LoVo (cell line): ENCODE measurements at places on chromosomes 7 and 10.

- DNase-seq, result no peak
These were observed 186.1 kb downstream of the TRIL start for GRCh38 chr7:28771906-28772622.

GRCh38 chr10:72893136-72893798 is at the start of gene OIT3:
Gene OIT3 (plus strand): TSS chr10:72893739. CDS start chr10:72893799, 60 bp downstream.
- DNase-seq, result no peak

- no peak for DNase-seq
These were observed 871.8 kb downstream of the IPMK start for GRCh38 chr10:57395923-57396322.

DNA sequence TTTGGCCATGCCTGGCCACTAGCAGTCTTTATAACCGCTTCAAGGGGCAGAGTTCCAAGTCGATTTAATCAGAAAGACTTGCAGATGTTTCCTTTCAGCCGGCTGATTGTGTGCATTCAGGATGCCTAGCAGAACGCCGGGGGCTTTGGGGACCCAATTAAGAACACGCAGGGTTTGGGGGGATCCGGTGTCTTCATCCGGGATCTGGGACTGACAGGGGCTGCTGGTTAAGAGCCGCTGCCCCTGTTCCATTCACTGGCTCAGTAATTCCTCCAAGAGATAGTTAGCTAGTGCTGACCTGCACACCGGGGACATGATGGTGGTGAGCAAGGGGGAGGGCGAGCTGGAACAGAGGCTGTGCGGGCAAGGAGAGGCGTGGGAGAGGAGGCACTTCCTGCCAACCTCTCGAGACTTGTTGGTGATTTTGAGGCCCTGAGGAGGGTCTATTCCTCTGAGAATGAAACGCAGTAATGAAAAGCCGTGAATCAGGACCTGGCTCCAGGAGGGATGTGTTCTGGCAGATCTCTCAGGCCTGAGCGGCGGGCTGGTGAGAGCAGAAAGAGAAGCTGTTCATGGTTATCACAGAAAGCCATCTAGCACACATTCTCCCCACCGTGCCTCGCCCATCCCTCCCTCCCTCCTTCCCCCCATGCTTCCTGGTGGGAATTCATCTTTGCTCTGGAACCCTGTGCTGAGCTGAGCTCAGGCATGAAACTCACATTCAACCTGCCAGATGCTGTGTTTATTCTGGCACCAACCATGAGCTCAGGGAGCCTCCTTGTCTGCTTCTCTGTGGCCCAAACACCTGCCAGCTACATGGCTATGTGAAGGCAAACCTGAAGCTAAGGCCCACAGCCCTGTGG is 152.0 kb downstream of the CCDC3 start:
- no peak for DNase-seq

DNA sequence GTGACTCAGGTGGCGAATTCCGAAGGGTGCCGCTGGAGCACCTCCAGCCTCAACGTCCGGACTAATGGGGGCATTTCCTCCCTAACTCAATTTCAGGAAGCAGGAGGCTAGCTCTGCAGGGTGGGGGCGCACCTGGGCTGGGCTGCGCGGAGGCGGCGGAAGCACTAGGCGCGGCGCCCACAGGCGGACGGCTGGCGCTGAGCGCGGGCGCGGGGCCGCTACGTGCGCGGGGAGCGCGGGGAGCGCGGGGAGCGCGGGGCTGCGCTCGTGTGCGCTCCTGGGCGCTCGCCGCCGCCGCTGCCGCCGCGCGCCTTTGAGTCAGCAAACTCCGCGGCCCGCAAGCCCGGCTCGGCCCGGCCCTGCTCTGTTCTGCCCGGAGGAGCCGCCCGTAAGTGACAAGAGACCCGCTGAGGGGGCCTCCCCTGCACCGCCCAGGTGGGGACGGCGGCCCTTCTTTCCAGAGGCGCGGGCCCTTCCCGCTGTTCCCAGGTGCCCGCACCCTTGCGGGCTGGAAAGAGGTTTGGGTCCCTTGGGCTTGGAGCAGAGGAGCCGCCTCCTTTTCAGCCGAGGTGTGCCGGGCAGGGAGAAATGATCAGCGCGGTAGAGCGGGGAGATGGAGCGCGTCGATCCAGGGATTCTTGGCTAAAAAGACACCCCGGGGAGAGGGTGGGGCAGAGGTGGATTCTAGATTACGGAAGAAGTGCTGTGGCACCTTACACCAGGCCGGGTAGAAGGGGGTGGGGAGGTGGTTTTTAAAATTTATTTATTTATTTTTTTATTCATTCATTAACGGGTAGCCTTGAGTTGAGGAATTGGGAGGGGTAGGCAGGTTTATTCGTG is at the start of gene SNX10:
SNX10 (plus strand) TSS at position 164 of the 840 bp plus-strand sequence. CDS start 54,581 bp downstream, outside the sequence.
- DNase-seq, result peak; percentile 89

GRCh38 chr7:139566736-139567646 is 43.5 kb downstream of the CLEC2L start:
- DNase-seq, result no peak

DNA sequence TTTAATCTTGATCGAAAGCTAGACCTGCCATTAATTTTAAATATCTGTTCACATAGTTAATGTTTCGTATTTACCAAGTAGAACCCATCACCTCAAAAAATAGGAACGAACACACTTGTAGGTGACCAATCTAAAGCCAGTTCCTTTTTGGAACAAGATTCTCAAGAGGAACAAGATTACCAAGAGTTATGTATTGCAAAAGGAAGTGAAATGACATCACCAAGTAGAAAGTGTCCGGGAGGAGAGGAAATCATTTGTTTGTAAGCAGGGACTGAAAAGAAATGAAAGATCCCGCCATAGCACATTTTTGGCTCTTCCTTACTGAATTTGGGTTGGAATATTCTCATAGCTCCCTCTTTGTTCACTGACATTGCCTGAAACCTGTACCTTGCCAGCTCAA is 1200.5 kb downstream of the SORCS1 start:
- DNase-seq, result no peak

GRCh38 chr7:39761449-39761848 is 138.1 kb downstream of the RALA start:
- no peak for DNase-seq

DNA sequence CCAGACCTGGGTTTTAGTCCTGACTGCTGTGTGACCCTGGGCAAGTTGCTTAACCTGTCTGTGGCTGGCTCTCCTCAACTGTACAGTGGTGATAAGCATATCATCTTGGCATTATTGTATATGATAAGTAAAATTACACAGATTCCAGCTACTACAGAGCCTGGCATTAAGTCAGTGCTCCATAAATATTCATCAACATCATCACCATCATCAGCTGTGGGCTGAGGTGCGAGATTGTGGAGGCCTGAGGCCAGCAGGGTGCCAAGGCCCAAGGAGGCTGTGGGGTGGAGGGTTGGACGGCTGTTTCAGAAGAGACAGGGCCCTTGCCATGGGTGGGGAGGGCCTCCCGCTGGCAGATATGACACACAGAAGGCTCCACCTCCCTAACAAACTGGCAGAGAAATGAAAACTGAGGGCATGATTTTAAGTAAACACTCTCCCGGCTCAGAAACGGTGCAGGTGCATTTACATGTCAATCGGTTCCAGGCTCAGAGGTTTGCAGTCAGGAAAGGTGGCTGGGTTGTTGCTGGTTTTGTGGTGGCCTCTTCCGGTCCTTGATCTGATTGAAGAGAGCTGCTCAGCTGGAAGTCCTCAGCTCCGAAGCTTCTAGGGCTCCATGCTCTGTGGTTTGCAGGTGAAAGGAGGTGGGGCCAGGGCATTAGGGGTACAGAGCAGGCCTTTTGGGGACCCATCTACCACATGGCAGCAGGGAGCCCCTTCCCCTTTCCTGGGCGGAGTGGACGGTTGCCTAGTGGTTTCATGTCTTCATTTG is 10.2 kb downstream of the CRYGN start:
- peak; percentile 42 for DNase-seq

- no peak for DNase-seq
These were observed 104.4 kb upstream of the FGFR2 start for GRCh38 chr10:121702351-121703320.

DNA sequence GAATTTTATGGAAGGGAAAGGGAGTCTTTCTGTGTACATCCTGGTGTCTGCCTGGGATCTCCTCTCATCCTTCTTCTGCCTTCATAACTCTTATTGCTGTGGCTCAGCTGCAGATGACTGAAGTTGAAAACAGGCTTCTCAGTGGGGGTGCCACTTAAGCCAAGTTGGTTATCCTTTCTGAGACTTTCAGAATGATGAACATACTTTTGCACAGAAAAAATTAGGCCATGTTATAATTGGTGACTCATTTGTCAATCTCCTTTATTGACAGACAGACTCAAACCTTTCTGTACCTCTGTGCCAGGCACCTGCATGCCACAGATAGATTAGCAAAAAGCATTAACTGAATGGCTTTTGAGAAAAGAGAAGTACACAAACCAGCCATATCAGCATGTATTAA is 430.3 kb downstream of the SORCS1 start:
- no peak for DNase-seq

DNA sequence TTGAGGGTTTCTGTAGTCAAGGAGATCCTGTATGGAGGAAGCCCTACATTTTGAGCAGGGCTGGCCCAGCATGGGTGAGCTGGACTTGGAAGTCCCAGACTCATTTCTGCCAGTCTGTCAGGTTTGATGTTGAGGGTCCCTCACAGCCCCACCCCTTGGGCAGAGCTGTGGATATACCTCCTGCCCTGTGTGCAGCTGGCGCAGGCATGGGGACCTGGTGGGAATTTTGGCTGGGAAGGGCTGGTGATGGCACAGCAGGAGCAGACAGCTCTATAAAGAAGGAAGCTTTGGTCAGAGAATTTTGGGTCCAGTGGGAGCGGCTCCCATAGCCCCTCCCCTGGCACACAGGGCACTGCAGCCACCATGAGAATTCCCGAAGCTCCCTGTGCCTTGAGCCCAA is 482.6 kb downstream of the RPS24 start:
- DNase-seq, result no peak

DNA sequence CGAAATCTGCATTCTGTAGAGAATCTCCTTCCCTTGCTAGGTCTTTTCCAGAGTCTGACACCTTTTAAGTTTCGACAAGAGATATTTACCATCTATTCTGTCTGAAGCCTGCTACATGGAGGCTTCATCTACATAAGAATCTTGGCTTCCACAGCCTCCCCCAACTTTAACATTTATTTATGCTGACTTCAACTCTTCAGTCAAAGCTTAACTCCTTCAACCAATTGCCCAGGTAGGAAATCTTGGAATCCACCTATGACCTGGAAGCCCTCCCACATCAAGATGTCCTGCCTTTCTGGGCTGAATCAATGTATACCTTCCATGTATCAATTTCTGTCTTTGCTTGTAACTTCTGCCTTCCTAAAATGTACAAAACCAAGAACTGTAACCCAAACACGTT is 54.7 kb downstream of the MINPP1 start:
- no peak for DNase-seq

- DNase-seq, result no peak
These were observed 68.4 kb downstream of the RALA start for GRCh38 chr7:39691821-39692220.

GRCh38 chr10:82192665-82193064 is 317.7 kb downstream of the NRG3 start:
- DNase-seq, result no peak

DNA sequence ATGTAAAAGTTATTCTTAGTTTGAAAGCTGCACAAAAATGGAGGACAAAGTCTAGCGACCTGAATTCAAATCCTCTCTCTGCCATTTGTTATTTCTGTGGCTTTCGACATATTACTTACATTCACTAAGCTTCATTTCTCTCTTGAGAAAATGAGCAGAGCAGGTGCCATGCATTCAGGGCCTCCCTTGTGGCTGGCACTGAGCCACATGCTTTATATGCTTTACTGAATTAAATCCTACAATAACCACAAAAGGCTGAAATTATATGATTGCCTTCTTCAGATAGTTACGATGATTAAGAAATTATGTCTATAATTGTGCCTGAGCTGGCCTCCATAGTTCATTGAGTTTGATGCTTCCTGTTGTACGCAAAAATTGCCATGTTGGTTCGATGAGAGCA is 98.7 kb downstream of the NPSR1 start:
- DNase-seq, result no peak

DNA sequence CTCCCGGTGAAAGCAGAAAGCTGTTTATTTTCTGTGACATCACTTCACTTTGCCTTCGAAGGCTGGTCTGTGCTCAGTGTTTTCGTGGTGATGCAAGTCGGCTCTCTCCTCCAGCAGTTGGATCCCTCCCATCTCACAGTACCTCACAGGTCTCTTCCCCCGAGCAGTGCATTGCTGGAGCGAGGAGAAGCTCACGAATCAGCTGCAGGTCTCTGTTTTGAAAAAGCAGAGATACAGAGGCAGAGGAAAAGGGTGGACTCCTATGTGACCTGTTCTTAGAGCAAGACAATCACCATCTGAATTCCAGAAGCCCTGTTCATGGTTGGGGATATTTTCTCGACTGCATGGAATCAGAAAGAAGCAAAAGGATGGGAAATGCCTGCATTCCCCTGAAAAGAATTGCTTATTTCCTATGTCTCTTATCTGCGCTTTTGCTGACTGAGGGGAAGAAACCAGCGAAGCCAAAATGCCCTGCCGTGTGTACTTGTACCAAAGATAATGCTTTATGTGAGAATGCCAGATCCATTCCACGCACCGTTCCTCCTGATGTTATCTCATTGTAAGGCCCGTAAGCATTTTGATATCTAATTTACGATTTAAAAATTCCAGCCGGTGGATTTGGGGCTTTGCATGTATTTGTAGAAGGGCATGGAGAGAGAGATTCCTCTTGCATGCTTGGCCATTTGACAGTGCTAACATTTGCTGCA is at the start of gene LGI1:
LGI1 (plus strand) TSS at position 136 of the 707 bp plus-strand sequence; CDS start at position 345, 209 bp downstream.
- DNase-seq, result no peak

DNA sequence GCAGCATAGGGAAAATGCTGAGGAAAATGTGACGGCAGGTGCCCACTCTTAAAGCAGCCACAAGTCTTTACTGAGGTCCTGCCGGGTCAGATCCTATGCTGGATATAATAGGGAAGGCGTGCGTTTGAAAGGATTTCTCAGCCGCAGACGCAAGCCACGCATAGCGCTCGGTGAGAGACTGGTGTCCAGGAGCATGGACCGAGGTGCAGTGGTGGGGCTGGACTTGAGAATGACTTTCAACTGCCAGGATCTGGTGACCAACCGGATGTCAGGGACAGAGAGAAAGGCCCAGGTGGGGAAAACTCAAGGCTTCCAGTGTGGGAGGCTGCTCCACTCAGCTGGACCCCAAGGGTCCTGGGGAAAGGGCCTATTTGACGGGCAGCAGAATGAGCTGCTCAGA is 74.7 kb upstream of the INSIG1 start:
- DNase-seq, result no peak

DNA sequence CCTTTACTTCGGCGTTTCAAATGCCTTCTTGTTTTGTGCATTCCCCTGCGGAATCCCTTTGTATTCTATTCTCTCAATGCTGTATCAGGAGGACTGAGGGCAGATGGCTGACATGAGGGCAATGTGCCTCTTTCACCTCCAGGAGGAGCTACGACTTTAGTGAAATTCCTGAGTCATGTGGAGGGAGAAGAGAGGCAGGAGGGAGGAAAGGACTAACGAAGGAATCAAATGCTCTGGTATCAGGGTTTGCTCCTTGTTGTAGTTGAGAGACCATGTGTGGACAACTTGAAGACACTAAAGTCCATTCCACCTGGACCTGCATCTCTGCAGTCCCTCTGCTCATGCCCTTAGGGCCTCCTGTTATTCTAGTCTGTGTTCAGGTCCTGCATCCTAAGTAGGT is 40.2 kb upstream of the PRSS58 start:
- DNase-seq, result no peak

- no peak for DNase-seq
These were observed 93.5 kb downstream of the UPF2 start for GRCh38 chr10:11949152-11949551.

GRCh38 chr7:8126601-8127167 is 135.3 kb downstream of the ICA1 start:
- DNase-seq, result no peak
